ENCODE measurements at places on chromosomes 13 and 19.

GRCh38 chr19:35155441-35155840, 906 bp downstream of the FXYD5 start:
- H3K27me3 ChIP-seq: no peaks in the 10 kb centered on the region
- H3K27ac ChIP-seq: no peak overlapping the region
- H3K4me3 ChIP-seq: no peak overlapping the region
- H3K4me1 ChIP-seq: no peaks in the 10 kb centered on the region
- no peaks in the 10 kb centered on the region for H3K36me3 ChIP-seq
- no peak for DNase-seq

- H3K36me3 ChIP-seq: no peaks in the 10 kb centered on the region
- no peaks in the 10 kb centered on the region for H3K4me1 ChIP-seq
- no peak overlapping the region for H3K4me3 ChIP-seq
- no peaks in the 10 kb centered on the region for H3K27me3 ChIP-seq
- no peak for DNase-seq
These were observed 161.6 kb upstream of the OBI1 start for GRCh38 chr13:78820541-78820940.

- H3K27me3 ChIP-seq: no peaks in the 10 kb centered on the region
- peak; percentile 82 for DNase-seq
- no peaks in the 10 kb centered on the region for H3K36me3 ChIP-seq
- peak overlapping the region; percentile 62 for H3K27ac ChIP-seq
These were observed 630 bp downstream of the RAP2A start for GRCh38 chr13:97434397-97435201.

DNA sequence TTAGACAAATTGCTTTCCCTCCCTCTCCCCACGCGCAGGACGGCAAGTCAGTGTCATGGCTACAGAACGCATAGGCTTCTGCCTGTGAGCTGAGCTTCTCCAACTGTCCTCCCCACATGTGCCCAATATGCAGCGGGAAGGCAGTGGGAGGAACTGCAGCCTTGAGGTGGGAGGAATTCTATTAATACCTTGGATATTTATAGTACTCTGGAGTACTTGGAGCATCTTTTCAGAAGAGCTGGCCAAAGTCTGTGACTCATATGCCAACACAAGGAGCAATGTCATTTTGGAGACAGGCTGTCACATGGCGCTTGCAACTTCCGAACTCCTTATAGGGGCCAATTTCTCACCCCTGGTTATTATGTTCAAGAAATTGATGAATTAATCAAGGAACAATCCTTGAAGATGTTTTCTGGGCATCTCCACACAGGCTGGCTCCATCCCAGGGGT, 245.0 kb upstream of the SERP2 start:
- H3K27me3 ChIP-seq: no peaks in the 10 kb centered on the region
- H3K4me1 ChIP-seq: peaks cover 3% of the 10 kb centered on the region
- DNase-seq: no peak
- H3K36me3 ChIP-seq: no peaks in the 10 kb centered on the region
- no peak overlapping the region for H3K4me3 ChIP-seq

- H3K36me3 ChIP-seq: no peaks in the 10 kb centered on the region
- H3K4me3 ChIP-seq: no peak overlapping the region
- no peak for DNase-seq
- no peaks in the 10 kb centered on the region for H3K27me3 ChIP-seq
These were observed 2136.8 kb downstream of the PCDH9 start for GRCh38 chr13:65093357-65093756.

- DNase-seq: no peak
- H3K4me3 ChIP-seq: no peak overlapping the region
- H3K27ac ChIP-seq: no peak overlapping the region
- H3K4me1 ChIP-seq: no peaks in the 10 kb centered on the region
These were observed 6.8 kb downstream of the CYSLTR2 start for GRCh38 chr13:48660361-48661076.

DNA sequence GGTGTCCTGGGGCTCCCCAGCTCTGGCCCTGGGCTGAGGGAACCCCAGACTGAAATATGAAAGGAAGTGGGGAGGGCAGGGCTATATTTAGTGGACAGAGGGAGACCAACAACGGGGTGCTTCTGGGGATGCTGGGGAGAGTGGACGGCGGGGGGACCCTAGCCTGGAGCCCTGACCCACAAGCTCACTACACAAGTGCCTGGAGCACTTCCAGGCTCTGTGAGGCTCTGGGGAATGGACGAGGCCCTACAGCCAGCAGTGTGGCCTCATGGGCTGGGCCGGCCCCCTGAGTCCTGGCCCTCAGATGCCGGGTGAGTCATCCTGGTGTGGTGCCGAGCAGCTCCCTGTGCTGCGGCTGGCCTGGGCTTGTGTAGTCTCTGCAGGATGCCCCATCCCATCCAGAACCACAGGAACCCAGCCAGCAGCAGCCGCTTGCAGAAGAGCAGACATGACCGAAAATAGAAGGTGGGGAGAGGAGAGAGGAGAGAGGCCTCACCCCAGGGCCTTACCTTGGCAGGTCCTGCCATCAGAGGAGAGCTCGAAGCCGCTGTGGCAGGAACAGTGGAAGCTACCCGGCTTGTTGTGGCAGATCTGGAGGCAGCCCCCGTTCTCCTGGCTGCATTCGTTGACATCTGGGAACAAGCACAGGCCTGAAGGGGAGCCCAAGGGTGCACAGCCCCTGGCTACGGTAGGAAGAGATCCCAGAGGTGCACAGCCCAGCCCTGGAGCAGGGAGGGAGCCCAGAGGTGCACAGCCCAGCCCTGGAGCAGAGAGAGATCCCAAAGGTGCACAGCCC, 26.1 kb downstream of the GAS6 start:
- H3K4me1 ChIP-seq: no peaks in the 10 kb centered on the region
- H3K27ac ChIP-seq: peak overlapping the region; percentile 49
- H3K36me3 ChIP-seq: peaks cover 11% of the 10 kb centered on the region
- no peak overlapping the region for H3K4me3 ChIP-seq

GRCh38 chr13:80341101-80341755, at the start of gene SPRY2:
Gene SPRY2, minus strand, starts transcription at chr13:80341126. Its CDS starts 3,421 bp downstream, at chr13:80337705.
- no peaks in the 10 kb centered on the region for H3K4me1 ChIP-seq
- peak within 1 kb of the TSS; percentile 86 for H3K4me3 ChIP-seq
- peak; percentile 95 for DNase-seq
- no peaks in the 10 kb centered on the region for H3K27me3 ChIP-seq
- H3K36me3 ChIP-seq: no peaks in the 10 kb centered on the region

- H3K4me1 ChIP-seq: no peaks in the 10 kb centered on the region
- no peaks in the 10 kb centered on the region for H3K36me3 ChIP-seq
- H3K27ac ChIP-seq: peak within 1 kb of the TSS; percentile 65
- H3K27me3 ChIP-seq: no peaks in the 10 kb centered on the region
- peak within 1 kb of the TSS; percentile 32 for H3K4me3 ChIP-seq
These were observed at the start of gene FBXO17 for GRCh38 chr19:38975214-38975860. Gene FBXO17, minus strand, starts transcription at chr19:38975742. Its CDS starts 25,423 bp downstream, at chr19:38950319.

GRCh38 chr13:67574320-67575233, 344.4 kb upstream of the PCDH9 start:
- DNase-seq: no peak
- no peak overlapping the region for H3K4me3 ChIP-seq
- no peaks in the 10 kb centered on the region for H3K4me1 ChIP-seq
- no peak overlapping the region for H3K27ac ChIP-seq

DNA sequence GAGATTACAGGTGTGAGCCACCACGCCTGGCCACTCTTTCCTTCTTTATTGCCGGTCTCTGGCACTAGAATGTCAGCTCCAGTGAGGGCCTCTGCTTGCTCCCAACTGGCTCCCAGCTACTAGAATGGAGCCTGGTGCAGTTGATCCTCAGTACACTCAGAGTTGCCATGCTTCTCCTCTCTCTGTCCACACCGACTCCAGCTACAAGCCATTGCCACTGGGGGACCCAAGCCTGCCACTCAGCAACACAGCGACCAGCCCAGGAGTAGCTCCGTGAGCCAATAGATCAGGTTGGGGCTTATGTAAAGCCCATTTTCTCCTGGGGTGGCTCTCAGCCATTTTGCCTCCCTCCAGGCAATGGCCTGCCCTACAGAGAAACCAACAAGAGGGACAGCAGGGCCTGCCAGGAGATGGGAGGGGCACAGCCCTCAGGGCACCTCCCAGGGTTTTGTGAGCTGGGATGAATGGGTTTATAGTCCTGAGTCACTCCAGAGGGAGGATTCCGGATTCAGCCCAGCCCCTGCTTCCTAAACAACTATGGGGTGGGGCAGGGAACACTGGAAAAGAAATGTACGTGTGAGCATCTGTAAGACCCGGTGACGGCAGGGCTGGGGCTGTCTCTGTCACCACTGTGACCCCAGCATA, 36.5 kb downstream of the OPA3 start:
- H3K27me3 ChIP-seq: no peaks in the 10 kb centered on the region
- H3K4me1 ChIP-seq: no peaks in the 10 kb centered on the region
- no peak for DNase-seq
- no peaks in the 10 kb centered on the region for H3K36me3 ChIP-seq

- H3K27ac ChIP-seq: peak overlapping the region; percentile 93
- H3K4me1 ChIP-seq: no peaks in the 10 kb centered on the region
- H3K36me3 ChIP-seq: peaks cover 6% of the 10 kb centered on the region
- peaks cover 2% of the 10 kb centered on the region for H3K27me3 ChIP-seq
- peak; percentile 93 for DNase-seq
These were observed 3.2 kb downstream of the MIDN start for GRCh38 chr19:1251330-1252220.

GRCh38 chr19:18350490-18350889, 10.1 kb downstream of the PGPEP1 start:
- H3K4me1 ChIP-seq: no peaks in the 10 kb centered on the region
- H3K36me3 ChIP-seq: no peaks in the 10 kb centered on the region
- no peaks in the 10 kb centered on the region for H3K27me3 ChIP-seq
- H3K27ac ChIP-seq: no peak overlapping the region

- DNase-seq: no peak
- H3K27ac ChIP-seq: no peak overlapping the region
- H3K4me3 ChIP-seq: no peak overlapping the region
- peaks cover 13% of the 10 kb centered on the region for H3K4me1 ChIP-seq
These were observed 436.7 kb downstream of the FGF9 start for GRCh38 chr13:22107549-22107948.

- no peaks in the 10 kb centered on the region for H3K4me1 ChIP-seq
- DNase-seq: peak; percentile 95
- H3K4me3 ChIP-seq: no peak overlapping the region
- no peak overlapping the region for H3K27ac ChIP-seq
- H3K27me3 ChIP-seq: no peaks in the 10 kb centered on the region
These were observed 27.7 kb downstream of the MEIS3 start for GRCh38 chr19:47391510-47392223.
